Keratinocyte (primary cell): ENCODE measurements at places on chromosomes 6 and 20.

DNA sequence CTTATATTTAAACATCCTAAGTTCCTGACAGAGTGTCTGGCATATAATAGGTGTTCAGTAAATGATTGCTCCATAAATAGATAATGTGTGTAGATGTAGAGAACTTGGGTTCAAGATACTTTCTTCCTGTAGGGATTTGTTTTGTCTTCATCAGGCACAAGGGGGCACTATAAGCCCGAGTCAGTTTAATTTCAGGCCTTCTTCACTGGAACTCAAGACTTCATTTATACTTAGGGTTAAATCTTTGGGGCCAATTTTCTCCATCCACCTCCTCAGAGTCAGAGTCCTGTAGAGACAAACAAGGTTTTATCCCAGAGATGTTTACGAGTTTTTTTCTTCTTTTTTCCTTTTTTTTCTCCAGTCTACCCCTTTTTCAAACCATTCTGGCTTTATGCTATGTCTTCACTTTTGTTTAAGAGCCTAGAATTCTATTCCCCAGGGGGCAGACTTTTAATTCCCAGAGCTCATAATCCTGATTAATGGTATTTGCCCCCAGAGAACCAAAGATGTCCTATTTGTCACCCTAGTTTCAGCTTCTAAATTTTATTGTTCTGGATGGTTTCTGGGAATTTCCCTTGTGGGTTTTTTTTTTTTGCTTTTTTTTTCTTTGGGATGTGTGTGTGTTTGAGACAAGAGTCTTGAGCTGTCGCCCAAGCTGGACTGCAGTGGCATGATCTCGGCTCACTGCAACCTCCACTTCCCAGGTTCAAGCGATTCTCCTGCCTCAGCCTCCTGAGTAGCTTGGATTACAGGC lies 88.4 kb downstream of the HFE start:
- H3K4me1 ChIP-seq: peaks cover 12% of the 10 kb centered on the region
- no peak overlapping the region for H3K4me3 ChIP-seq
- H3K36me3 ChIP-seq: no peaks in the 10 kb centered on the region

DNA sequence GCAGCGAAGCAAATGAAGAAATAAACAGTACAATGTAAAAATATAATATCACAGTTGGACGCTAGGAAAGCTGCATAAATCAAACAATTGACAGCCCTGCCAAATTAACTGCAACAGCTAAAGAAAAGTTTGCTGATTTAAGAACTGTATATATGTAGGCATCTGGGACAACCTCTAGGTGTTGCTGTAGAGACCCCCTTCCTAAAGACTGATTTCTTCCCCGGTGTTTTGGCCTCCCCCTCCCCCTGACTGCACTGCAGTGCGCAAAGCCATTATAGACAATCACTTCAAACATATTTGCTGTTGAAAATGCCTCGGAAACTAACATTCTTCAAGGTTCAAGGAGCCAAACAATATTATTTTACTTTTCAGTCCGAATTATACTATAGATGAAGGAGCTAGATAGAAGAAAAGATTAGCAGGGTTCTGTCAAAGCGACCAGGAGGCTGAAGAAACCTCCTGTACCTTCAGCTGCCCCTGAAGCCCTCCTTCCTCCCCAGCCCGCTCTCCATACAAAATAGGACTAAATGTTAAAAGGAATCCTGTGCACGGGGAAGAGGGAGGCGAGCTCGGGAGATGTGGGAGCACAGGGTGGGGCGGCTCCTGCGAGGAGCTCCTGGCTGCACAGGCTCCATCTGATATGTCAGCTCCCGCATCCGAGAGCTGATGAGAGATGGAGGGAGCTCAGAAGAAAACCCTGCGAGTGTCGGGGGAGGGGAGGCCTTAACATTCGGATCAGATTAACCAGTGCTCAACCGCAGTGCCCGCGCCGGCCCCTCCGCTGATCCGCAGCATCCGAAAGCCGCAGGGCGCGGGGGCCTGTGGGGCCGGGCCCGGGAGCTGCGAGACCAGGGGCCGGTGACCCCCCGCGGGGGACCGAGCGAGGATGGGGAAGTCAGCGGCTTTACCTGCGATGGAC lies 822 bp downstream of the ELOVL4 start:
- H3K4me1 ChIP-seq: peaks cover 11% of the 10 kb centered on the region
- no peak overlapping the region for H3K27ac ChIP-seq
- H3K36me3 ChIP-seq: no peaks in the 10 kb centered on the region
- DNase-seq: no peak

DNA sequence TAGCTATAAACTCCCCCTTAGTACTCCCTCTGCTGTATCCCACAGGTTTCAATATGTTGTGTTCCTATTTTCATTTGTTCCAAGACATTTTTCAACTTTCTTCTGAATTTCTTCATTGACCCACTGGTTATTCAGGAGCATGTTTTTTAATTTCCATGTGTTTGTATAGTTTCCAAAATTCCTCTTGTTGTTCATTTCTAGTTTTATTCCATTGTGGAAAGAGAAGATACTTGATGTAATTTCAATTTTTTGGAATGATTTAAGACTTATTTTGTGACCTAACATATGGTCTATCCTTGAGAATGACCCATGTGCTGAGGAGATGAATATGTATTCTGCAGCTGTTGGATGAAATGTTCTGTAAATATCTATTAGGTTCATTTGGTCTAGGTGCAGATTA lies 497.2 kb downstream of the BCKDHB start:
- no peak overlapping the region for H3K27ac ChIP-seq
- H3K36me3 ChIP-seq: no peaks in the 10 kb centered on the region
- peaks cover 12% of the 10 kb centered on the region for H3K4me1 ChIP-seq
- no peak for DNase-seq
- no peak overlapping the region for H3K4me3 ChIP-seq

- DNase-seq: no peak
- no peaks in the 10 kb centered on the region for H3K4me1 ChIP-seq
- H3K27ac ChIP-seq: no peak overlapping the region
- no peaks in the 10 kb centered on the region for H3K36me3 ChIP-seq
These were observed 83.8 kb upstream of the ELOVL5 start for GRCh38 chr6:53432318-53433161.

DNA sequence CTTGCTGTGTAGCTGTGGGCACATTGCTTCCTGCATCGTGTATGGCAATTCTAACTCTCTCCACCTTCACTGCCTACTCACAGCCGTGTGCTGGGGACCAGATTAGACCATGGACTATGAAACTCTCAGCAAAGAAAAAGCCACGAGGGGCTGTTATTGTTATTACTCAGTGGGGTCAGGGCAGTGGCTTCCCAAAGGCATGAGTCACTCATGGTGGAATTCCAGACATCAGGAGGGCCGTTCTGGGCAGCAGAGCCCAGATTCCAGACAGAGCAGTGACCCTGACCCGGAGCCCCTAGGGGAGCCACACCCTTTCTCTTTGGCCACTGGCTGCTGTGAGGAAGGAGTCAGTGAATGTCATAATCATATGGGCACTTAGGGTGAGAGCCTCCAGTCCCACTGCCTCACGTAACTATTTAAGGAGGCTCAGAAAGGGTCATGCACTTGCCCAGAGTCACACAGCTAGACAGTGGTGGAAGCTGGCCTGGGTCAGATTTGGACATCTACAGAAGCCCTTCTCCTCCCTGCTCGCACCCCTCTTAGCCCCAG lies 22.2 kb upstream of the CCN5 start:
- no peak overlapping the region for H3K27ac ChIP-seq
- no peak overlapping the region for H3K4me3 ChIP-seq
- no peak for DNase-seq
- H3K4me1 ChIP-seq: peaks cover 10% of the 10 kb centered on the region
- peaks cover 6% of the 10 kb centered on the region for H3K27me3 ChIP-seq

DNA sequence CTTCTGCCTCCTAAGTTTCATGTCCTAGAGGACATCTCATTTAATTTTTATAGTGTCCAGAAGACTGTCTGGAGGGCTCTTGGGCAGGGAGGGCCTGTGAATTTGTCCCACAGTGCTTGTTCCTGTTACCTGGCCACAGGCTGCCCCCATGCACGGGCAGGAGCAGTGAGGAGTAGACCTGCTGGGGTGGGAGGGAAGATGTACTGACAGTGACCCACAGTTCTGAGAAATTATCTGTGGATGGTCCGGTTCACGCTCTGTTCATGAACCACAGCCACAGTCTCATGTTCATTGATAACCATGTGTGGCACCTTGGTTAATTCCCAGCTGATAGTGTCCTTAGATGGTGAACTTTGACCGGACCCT lies 18.8 kb upstream of the ZNF831 start:
- no peak overlapping the region for H3K27ac ChIP-seq
- H3K27me3 ChIP-seq: peaks cover 4% of the 10 kb centered on the region
- H3K36me3 ChIP-seq: no peaks in the 10 kb centered on the region
- H3K4me1 ChIP-seq: no peaks in the 10 kb centered on the region
- H3K4me3 ChIP-seq: no peak overlapping the region

GRCh38 chr6:116115781-116116180 lies 10.2 kb downstream of the COL10A1 start:
- no peak overlapping the region for H3K27ac ChIP-seq
- no peaks in the 10 kb centered on the region for H3K27me3 ChIP-seq
- no peak overlapping the region for H3K4me3 ChIP-seq
- no peaks in the 10 kb centered on the region for H3K4me1 ChIP-seq
- H3K36me3 ChIP-seq: peaks cover 3% of the 10 kb centered on the region
- no peak for DNase-seq

GRCh38 chr6:168338777-168339176 lies 19.2 kb upstream of the DACT2 start:
- H3K4me3 ChIP-seq: no peak overlapping the region
- DNase-seq: no peak
- H3K36me3 ChIP-seq: no peaks in the 10 kb centered on the region

DNA sequence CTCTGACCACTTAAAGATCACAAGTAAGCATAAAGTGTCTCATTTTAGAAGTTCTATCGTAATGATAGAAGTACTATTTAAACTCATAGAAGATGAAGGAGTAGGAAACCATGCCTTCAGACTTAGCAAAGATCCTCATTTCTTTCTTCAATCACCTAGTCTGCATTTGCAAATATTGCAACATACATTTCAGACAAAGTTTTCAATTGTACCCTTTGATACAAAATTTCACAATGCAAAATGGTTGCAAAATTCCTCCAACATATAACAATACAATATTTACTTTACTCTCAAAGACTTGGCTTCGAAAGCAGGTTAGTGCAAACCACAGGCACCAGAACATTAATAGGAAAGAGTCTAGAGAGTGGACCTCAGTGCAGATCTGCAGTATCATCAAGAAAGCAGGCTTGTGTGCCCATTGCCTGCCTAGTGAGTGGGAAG lies 16.1 kb upstream of the ROS1 start:
- peak overlapping the region; percentile 72 for H3K27ac ChIP-seq
- H3K4me3 ChIP-seq: no peak overlapping the region
- DNase-seq: no peak
- H3K27me3 ChIP-seq: no peaks in the 10 kb centered on the region

DNA sequence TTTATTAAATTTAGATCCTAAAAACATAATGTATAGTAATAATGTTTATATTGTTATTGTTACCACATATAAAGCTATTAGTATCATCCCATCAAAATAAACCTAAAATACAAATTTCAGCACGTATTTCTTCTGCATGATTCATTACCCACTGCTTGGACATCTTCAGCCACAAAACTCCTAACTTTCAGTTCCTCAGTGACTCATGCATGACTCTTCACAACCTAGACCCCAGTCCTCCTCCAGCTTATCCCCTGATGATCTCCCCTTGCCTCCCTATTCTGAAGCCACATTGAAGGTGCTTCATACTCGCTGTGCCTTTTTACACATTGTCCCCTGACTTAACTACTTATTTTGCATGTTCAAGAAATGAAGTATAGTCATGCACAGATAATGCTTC lies 11.2 kb upstream of the GPRC6A start:
- no peak for DNase-seq
- H3K4me1 ChIP-seq: no peaks in the 10 kb centered on the region
- H3K36me3 ChIP-seq: no peaks in the 10 kb centered on the region
- no peak overlapping the region for H3K27ac ChIP-seq
- no peak overlapping the region for H3K4me3 ChIP-seq

GRCh38 chr20:34954904-34955230 lies 739 bp downstream of the GSS start:
- H3K4me3 ChIP-seq: peak overlapping the region; percentile 91
- peak overlapping the region; percentile 84 for H3K27ac ChIP-seq
- H3K4me1 ChIP-seq: peaks cover 38% of the 10 kb centered on the region
- DNase-seq: no peak

DNA sequence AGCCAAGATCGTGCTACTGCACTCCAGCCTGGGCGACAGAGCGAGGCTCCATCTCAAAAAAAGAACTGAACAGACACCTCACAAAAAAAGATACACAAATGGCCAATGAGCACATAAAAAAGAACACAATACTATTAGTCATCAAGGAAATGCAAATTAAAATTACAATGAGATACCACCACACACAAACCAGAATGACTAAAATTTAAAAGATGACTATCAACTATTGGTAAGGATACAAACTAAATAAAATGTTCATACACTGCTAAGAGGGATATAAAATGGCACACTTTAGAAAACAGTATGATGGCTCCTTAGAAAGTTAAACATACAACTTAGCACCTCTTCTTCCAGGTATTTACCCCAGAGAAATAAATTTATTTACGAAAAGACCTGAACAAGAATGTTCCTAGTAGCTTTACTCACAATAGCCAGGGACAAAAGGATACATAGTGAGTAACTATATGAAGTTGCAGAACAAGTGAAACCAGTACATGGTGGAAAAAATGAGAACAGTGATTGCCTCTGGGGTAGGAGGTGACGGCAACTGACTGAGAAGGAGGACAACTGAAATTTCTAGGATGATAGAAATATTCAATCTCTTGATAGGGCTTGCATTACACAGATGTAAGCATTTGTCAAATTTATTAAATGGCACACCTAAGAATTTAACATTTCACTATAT lies 53.2 kb downstream of the FAM8A1 start:
- no peak overlapping the region for H3K4me3 ChIP-seq
- H3K27ac ChIP-seq: no peak overlapping the region

GRCh38 chr6:132715881-132716637 lies 2.2 kb upstream of the VNN1 start:
- H3K4me1 ChIP-seq: peaks cover 3% of the 10 kb centered on the region
- DNase-seq: no peak
- H3K36me3 ChIP-seq: no peaks in the 10 kb centered on the region
- H3K27me3 ChIP-seq: no peaks in the 10 kb centered on the region
- no peak overlapping the region for H3K27ac ChIP-seq

DNA sequence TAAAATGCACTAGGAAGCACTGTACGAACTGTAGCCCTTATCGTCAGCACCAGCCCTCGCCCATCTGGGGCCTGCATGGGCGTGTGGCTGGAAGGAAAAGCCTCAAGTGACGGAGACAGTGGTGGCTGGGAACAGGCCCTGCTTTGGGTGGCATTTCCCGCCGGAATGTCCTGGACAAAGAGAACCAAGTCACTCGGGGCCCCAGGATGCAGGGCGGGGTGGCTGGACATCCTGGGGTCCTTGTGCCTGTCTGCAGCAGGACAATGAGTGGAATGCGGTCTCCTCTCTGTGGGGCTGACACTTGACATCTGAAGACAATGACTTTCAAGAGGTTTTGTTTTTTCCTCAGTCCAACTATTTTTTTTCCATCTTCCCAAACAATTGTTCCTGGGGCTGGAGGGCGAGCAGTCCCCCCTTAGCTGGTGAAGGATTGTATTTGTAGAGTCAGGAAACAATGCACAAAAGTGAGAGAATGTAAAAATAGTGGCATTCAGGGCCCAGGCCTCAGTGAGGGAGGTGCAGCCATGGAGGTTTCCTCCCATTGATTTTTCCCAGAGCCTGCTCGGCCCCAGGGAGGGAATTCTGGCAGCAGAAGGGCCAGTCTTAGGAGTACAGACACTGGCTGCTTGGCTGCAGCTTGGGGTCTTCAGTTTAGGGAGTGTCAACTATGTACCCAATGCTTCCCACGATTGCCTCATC lies 64.4 kb downstream of the PREX1 start:
- H3K36me3 ChIP-seq: no peaks in the 10 kb centered on the region
- peaks cover 8% of the 10 kb centered on the region for H3K27me3 ChIP-seq
- no peak overlapping the region for H3K27ac ChIP-seq
- DNase-seq: no peak
- H3K4me3 ChIP-seq: no peak overlapping the region
